ENCODE measurements at places on chromosomes 5 and 9.
A peak's percentile ranks its signal among the peaks of the same experiment; 100 is the strongest.

GRCh38 chr5:150155258-150156026, at the start of gene PDGFRB:
PDGFRB (minus strand) TSS chr5:150155845; CDS start chr5:150137047, 18,798 bp downstream.
- peak; percentile 28 for DNase-seq

DNA sequence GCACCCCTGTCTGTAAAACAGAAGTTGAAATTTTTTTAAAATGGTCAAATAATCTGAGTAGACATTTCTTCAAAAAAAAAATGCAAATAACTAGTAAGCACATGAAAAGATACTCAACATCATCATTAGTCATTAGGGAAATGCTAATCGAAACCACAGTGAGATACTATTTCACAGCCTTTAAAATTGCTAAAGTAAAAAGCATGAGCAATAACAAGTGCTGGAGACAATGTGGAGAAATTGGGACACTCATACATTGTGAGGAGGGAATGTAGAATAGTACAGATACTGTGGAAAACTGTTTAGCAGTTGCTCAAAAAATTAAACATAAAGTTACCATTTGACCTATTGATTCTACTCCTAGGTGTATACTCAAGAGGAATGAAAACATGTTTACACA, 58.4 kb upstream of the RUSC2 start:
- DNase-seq, result no peak

DNA sequence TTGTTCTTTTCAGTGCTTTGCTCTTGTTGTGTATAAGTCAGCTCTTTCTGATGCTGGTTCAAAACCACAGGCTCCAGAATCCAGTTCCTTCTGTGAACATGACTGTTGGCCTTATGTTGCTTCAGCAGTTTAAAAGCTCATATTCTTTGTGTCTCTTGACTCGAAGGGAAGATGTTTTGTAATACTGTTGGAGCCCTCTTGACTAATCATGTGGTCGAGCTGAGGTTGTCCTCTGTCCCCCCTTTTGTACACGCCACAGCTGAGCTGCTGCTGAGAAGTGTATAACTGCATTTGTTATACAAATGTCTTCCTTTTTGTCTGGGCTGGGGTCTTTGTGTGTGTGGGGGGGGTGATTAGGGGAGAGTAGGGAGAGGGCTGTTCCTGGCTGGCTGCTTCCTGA, 35.8 kb downstream of the SLC36A1 start:
- no peak for DNase-seq

DNA sequence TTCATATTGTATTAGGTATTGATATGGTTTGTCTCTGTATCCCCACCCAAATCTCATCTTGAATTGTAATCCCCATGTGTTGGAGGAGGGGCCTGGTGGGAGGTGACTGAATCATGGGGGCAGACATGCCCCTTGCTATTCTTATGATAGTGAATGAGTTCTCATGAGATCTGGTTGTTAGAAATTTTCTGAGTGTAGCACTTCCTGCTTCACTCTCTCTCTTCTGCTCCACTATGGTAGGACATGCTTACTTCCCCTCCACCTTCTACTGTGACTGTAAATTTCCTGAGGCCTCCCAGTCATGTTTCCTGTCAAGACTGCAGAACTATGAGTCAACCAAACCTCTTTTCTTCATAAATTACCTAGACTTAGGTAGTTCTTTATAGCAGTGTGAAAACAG, 187.4 kb upstream of the SLC24A2 start:
- DNase-seq, result peak; percentile 26

GRCh38 chr5:177491983-177492746, 5.2 kb downstream of the PDLIM7 start:
- no peak for DNase-seq

GRCh38 chr5:69237877-69238276, 3.2 kb downstream of the CDK7 start:
- DNase-seq, result no peak
